GM13976 (cell line): ENCODE measurements at places on chromosomes 6 and 20.

DNA sequence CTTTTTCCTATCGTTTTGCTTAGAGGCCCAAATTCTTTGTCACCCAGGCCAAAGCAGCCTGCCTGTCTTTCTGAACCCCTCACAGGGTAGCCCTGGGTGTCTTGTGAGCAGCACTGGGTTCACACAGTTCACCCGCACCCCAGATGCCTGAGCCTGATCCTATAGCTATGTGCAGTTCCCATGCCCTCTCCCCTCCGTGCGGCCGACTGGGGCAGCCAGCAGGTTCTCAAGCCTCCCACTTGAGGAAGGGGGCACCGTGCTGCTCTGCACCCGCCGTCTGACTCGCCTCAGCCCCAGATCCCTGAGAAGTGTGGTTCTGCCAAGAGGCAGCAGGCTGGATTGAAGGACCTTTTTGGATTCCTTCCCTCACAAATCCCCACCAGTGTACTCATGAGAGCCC lies 89.0 kb downstream of the PSMB1 start:
- DNase-seq = peak; percentile 28

GRCh38 chr20:21303872-21304586 lies 898 bp downstream of the XRN2 start:
- no peak for DNase-seq

DNA sequence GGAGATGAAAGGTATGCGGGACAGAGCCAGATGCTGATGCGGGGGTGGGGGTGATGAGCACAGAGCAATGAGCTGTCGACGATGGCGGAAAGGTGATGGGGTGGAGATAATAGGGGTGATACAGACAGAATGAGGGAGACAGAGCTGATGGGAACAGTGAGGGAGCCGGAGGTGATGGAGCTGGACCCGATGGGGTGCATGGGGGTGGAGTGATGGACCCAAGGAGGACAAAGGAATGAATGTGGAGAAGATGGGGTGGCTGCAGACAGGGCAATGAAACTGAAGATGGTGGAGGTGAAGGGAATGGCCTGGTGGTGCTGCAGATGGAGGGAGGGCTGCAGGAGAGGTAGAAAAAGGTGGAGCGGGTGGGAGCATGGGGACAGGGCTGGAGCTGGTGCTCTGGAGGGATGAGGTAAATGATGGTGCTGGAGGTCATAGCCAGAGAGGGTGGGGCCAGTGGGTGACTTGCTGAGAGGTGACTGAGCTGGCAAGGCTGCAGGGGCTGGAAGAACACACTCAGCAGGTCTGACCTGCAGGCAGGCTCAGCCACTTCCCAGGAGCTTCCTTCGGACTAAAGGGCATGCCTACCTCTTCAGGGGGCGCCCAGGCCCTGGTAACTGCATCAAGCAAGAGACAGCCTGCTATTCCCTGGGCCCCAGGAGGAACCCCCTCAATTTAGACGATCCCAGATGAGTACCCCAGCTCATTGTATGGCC lies 6.0 kb upstream of the FOXS1 start:
- no peak for DNase-seq

GRCh38 chr20:38880952-38881735 lies 45.1 kb upstream of the FAM83D start:
- DNase-seq = no peak

- DNase-seq = no peak
Measured at GRCh38 chr6:141744971-141745370, 387.8 kb upstream of the GJE1 start.

- DNase-seq = no peak
Measured at GRCh38 chr6:147067184-147067583, 137.0 kb upstream of the STXBP5 start.

- no peak for DNase-seq
Measured at GRCh38 chr20:33984182-33984719, 9.5 kb upstream of the RALY start.

DNA sequence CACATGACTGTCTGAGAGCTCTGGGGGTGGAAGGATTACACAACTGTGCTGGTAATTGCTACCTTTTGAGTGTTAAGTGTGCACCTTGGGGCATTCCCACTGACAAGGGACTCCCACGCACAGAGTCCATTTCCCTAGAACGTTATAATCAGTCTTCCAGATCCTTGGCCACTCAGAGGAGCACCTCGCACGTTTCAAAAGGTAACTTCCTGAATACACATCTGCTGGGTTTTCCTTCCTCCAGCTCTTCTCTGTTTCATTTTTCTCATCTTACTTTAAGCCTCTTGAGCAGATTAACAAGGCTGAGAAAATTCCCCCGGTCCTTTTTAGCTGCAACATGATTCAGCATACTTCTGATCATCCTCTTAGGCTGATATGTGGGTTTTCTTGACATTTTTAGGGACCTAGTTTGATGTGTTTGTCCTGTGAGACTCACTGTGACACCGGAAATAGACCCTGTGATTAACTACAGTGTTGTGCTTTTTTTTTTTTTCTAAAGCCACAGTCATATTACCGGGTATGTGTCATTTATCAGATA lies 98.4 kb upstream of the DUSP22 start:
- DNase-seq = peak; percentile 63

- no peak for DNase-seq
Measured at GRCh38 chr20:24370911-24371695, 98.3 kb upstream of the SYNDIG1 start.

- no peak for DNase-seq
Measured at GRCh38 chr20:3890398-3890751, 1.2 kb downstream of the PANK2 start.

- DNase-seq = no peak
Measured at GRCh38 chr20:49052334-49052733, 6.2 kb downstream of the CSE1L start.

GRCh38 chr20:41483553-41483930 lies 116.9 kb upstream of the EMILIN3 start:
- DNase-seq = no peak

GRCh38 chr6:116881236-116881635 lies 4.2 kb downstream of the RFX6 start:
- DNase-seq = no peak

GRCh38 chr6:40343318-40343876 lies 243.8 kb downstream of the LRFN2 start:
- DNase-seq = no peak
